G401 (cell line): ENCODE measurements at places on chromosomes 5 and 9. TPM values are rescaled to one million over a fixed set of nuclear protein-coding genes. Genes with fewer than 3 reads are reported as not detected.

DNA sequence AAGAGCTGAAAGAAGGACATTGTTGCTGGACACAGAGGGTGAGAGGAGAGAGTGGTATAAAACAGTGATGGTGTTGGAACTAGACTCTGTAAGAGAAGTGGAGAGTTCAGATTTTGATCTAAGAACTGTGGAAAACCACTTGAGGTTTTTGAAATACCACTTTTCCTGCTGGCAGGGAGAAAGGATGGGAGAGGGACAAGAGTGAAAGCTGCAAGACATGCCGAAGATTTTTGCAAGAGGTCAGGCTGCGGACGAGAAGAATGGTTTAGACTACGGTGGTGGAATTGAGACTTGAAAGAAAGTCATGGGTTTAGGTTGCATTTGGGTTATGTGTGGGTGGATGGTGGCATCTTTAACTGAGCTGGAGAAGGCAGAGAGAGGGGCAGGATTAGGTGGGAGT, 202.2 kb upstream of the RPS23 start:
- DNase-seq: no peak

DNA sequence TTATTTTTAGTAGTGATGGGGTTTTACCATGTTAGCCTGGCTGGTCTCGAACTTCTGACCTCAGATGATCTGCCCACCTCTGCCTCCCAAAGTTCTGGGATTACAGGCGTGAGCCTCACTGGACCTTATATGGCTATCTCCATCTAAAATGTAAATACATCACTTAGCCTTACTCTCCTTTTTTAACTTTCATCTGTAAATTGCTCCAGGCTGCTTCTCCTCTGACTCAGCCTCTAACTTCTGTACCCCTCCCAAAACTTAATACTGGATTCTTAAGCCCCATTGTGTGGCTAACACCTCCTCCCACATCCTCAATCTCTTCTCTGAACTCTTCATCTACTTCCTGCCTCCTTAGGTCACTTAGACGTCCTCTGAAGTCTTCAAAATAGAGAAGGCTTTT, 4.0 kb downstream of the SNX30 start:
- no peak for DNase-seq

DNA sequence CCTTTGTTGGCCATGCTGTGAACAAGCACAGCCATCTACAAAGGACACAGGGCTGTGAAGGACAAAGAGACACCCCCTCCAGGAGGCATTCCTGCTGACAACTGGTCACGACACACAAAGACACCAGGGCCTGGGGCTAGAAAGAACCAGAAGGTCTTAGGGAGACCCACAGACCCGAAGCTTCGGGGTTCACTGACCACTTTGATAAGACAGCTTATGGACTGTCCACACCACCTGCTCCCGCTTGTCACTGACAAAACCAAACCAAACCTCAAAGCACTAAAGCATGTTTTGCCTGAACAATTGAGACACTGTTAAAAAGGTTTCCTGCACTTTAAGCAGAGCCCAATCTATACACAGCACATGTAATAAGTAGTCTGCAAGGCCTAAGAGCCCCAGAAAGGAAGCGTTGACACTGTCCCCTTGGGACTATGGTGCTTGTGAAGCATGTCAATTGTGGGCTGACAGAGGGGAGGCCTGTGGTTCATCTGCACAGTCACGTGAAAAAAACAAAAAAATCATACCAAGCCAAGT, 185.0 kb downstream of the GAPVD1 start:
- DNase-seq: no peak

DNA sequence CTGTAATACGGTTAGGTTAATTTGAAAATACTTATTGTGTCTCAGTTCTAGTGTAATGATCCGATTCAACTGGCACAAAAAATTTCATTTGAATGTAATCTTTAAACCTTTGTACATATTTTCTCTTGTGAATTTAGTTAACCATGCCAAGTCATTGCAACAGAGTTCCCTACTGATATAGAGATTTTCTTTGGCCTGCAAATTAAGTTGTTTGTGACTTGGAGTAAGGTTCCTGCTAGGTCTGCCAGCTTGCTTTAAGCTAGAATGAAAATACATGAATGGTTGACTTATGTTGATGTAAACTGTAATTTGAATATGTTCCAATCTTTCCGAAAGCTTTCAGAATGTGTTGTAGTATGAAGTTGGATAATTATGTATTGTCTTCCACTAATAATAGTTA, 1004.1 kb upstream of the EDIL3 start:
- no peak for DNase-seq

WNT8A gene
- total RNA-seq: not detected in 2 replicates

IFNB1 gene
- total RNA-seq: not detected in 2 replicates

- DNase-seq: no peak
Measured at GRCh38 chr9:118306801-118307200, 602.6 kb downstream of the TLR4 start.

PCDHGA12 gene
- not detected in 2 replicates for total RNA-seq

DNA sequence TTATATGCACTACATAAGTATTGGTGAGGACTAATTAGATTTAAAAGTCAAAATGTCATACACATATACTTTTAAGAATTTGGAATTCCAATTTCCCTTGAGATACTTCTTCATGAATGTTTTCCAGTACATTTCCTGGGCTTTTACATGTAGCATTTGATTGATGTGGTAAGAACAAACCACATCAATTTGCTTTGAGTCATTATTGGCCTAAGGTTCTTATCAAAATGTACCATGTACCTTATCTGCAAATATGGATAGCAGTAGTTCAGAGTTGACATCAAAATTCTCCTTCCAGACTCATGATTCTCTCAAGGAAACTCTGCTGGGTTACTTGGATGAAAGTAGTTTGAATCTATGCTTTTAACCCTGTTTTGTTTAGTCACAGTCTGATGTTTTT, 2.5 kb downstream of the CAST start:
- no peak for DNase-seq

DNA sequence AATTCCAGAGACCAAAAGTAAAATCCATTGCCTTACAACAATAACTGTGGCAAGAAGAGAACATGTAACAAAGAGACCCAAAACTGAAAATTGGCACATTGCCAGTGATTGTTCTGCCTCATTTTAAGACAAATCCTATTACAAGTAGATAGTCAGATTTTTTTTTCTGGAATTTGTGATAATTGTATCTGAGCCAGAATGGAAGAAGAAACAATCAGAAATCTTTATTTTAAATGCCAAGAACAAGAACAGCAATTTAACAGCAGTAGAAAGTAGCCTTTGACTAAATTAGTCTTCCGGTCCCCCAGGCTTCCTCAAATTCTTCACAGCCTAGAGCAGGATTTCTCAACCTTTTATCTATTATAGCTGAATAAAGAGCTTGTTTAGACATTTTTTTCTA, 106.7 kb upstream of the PTPN3 start:
- DNase-seq: no peak

DNA sequence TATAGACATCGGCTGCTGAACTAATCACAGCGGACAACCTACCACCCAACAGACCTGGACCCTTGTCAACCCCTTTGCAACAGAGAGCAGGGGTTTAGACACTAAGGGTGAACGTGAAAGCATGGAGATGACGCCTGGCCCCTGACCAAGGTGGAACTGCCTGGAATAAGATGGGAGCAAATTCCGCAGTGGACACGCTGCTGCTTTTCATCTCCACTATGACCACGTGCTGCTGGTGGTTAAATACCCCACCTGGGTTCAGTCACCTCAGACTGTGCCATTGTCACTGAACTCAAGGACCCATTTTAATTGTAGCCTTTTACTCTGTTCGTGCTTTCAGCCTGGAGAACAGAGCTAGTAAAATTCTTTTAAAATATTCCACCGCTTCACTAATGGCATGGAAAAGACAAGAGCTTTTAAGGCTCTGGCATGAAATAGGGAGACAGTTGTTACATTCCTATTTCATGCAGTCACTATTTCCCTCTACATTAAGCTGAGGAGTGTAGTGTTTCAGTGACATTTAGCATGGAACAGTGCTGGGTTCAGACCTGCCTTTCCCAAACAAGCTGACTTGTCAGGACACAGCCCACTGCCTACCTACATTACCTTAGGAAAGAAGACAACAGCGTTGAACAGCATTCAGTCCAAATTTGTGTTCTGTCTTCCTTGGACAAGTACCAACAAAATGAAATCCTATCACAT, 96.8 kb downstream of the ANKRD18B start:
- DNase-seq: no peak

- DNase-seq: no peak
Measured at GRCh38 chr5:35324679-35325078, 94.4 kb upstream of the PRLR start.

CCNO gene
- total RNA-seq: 0.74 and 3.8 TPM in 2 replicates

- DNase-seq: no peak
Measured at GRCh38 chr5:17663182-17663581, 28.9 kb downstream of the TAF11L14 start.

DNA sequence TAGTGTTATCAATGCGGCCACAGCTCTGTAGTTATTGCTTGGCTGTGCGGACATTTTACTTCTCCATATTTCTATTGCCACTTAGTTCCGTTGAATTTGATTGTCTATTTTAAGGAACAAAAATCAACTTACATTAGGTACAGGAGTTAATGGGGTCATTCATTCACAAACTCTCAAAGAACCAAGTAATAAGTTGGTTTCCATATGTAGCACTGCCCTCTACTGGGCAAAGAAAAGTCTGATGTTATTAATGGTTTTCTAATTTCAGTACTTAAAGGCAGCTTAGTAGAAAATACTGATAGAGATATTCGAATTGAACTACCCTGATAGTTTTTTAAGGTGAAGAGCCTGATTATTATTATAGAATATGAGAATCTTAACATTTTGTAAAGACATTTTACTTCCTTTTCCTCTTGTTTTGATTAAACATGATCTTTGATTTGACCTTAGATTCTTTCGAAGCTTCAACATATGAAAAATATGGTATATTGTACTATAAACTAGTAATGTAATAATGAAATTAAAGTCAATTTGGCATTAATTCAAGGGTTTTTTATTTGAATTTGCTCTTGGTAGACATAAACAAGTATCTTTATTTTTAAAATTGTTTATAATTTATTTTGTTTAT, 119.5 kb upstream of the CTNND2 start:
- peak; percentile 77 for DNase-seq

GRCh38 chr5:55860288-55860687, 9.1 kb downstream of the IL31RA start:
- no peak for DNase-seq

GRCh38 chr5:141603923-141604717, 14.7 kb downstream of the DIAPH1 start:
- DNase-seq: no peak

GRCh38 chr9:14768405-14769229, 46.1 kb upstream of the CER1 start:
- DNase-seq: peak; percentile 82

GRCh38 chr5:171845857-171846256, 60.2 kb downstream of the SMIM23 start:
- peak; percentile 9 for DNase-seq

C9orf85 gene
- 23.7 and 27.5 TPM in 2 replicates for total RNA-seq

AJM1 gene
- total RNA-seq: 0.49 and 1.1 TPM in 2 replicates

MEIKIN gene
- total RNA-seq: not detected in 2 replicates

DNA sequence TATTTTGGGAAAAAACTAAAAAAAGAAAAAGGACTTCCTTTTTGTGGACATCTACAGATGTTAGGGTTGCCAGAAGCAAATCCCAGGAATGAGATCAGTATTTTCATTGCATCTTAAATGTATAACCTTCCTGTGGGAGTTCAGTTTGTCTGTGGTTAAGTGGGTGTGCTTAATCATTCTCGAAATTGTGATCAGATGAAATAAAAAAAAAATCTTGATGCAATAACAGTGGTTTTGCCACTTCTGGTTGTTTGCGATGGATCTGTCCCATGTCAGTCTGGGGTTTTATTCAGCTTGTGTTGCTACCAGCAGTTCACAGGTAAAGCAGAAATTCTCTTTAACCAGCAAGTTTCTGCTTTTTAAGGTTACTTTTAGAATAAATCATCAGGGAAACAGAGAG, 179.0 kb downstream of the MAN2A1 start:
- DNase-seq: no peak

DNA sequence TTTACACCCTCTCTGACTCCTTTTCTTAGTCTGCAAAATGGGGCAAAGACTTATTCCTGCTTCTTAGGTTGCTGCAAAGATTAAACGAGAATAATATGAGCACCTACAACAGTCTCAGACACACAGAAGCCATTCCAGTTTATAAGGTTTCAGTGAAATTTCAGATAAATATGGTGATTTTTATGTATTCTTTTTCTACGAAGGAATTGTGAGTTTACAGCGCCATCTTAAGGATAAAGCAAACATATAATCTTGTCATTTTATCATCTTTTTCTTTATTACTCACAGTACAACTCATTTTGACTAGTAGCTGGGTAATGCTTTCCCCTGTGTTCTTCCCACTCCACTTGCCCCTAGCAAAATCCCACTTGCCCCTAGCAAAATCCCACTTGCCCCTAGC, 29.2 kb upstream of the SMC5 start:
- DNase-seq: peak; percentile 76

TAF1L gene
- total RNA-seq: under 0.01 and 0.03 TPM in 2 replicates

TTF1 gene
- 7.8 and 18.4 TPM in 2 replicates for total RNA-seq

DNA sequence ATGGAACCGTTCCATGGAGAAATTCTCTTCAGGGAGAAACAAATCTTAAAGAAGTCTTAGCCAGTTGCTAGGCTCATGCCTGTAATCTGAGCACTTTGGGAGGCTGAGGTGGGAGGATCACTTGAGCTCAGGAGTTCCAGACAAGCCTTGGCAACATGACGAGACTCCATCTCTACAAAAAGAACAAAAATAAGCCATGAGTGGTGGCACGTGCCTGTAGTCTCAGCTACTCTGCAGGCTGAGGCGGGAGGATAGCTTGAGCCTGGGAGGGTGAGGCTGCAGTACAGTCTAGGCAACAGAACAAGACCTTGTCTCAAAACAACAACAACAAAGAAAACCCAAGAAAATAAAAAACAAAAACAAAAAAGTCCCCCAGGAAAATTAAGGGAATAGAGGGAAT, 8.2 kb downstream of the HSPB3 start:
- DNase-seq: no peak

RLN2 gene
- not detected in 2 replicates for total RNA-seq

GRCh38 chr5:150142959-150143349, 12.7 kb downstream of the PDGFRB start:
- DNase-seq: no peak

DNA sequence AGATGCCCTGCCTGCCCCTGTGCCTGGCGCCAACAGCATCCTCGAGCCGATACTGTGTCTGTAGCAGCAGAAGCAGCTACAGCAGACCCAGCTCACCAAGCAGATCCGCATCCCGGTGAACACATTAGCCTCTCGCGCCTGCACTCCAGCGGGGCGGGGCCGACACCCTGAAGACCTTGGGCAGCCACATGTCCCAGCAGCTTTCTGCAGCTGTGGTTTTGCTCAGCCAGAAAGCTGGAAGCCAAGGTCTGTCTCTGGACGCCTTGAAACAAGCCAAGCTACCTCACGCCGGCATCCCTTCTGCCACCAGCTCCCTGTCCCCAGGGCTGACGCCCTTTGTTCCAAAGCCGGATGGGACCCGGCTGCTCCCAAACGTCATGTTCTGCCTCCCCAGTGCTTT, 59.6 kb downstream of the ACTBL2 start:
- DNase-seq: no peak

GRCh38 chr5:3595006-3595961, at the start of gene IRX1:
TSS of gene IRX1 (plus strand) at chr5:3595832. CDS start at chr5:3596106, 274 bp downstream.
- DNase-seq: peak; percentile 3

DNA sequence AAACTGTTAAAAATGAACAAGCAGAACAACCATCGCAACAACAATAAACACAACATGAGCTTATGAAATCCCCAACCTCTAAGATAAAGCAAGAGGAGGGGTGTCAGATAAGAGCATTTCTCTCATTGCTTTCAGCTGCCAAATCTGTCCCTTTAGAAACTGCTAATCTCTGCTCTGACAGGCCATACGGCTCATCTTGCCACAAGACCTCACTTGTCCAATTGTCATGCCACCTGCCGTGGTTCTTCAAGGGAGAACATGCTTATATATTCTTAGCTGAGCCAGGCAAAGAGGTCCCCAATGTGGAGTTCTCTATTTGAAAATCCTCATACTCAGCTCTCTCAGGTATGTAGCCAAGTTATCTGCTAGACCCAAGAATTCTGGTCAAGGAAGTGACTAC, 405.0 kb upstream of the TNC start:
- no peak for DNase-seq
